A673 (cell line): ENCODE measurements at places on chromosomes 6 and 20.

GRCh38 chr6:71983131-71983530 lies 96.8 kb downstream of the RIMS1 start:
- H3K27me3 ChIP-seq, result no peaks in the 10 kb centered on the region
- no peak overlapping the region for H3K27ac ChIP-seq
- no peak for DNase-seq

- no peaks in the 10 kb centered on the region for H3K36me3 ChIP-seq
- H3K27ac ChIP-seq, result no peak overlapping the region
- no peak overlapping the region for H3K4me3 ChIP-seq
- no peak for DNase-seq
Observed at GRCh38 chr6:49633541-49633940, 3.1 kb downstream of the RHAG start.

- peaks cover 5% of the 10 kb centered on the region for H3K4me1 ChIP-seq
- H3K4me3 ChIP-seq, result no peak overlapping the region
- no peak overlapping the region for H3K27ac ChIP-seq
- no peaks in the 10 kb centered on the region for H3K36me3 ChIP-seq
- H3K27me3 ChIP-seq, result no peaks in the 10 kb centered on the region
Observed at GRCh38 chr6:22071270-22072041, 225.4 kb downstream of the PRL start.

DNA sequence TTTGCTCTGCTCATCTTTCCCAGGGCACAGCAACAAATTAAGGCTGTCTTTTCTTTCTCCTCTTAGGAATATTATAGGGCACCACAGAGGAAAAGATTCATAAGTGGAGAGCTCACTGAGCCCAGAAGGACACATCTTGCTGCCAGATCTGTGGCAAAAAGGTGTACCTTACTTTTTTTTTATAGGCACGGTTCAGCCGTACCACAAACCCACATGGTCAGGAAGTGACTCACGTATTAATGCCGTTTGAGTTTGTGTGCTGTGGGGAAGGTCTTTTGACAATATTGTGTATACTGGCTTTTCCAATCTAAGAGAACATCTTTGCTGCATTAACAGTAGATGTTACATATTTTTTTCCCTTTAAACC lies 28.4 kb downstream of the PAQR8 start:
- peaks cover 6% of the 10 kb centered on the region for H3K4me1 ChIP-seq
- no peak overlapping the region for H3K27ac ChIP-seq
- H3K36me3 ChIP-seq, result no peaks in the 10 kb centered on the region
- H3K4me3 ChIP-seq, result no peak overlapping the region

DNA sequence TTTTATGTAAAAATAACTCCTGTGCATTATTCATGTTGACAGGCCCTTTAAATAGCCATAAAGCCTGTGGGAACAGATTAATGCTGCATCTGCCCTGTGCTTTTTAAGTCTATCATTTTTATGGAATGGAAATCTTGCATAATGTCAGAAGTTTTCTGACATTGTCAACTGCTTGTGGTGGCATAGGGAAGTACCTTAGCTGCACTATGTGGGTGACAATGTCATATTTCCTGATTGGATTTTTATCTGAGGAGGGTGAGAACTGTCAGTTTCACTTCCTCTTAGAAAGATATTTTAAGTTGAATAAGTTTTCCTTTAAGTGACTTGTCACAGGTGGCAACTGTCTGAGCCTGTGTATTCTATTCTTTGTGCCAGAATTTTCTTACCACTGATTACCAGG lies 267.9 kb downstream of the PLCB1 start:
- no peak overlapping the region for H3K4me3 ChIP-seq
- H3K4me1 ChIP-seq, result peaks cover 11% of the 10 kb centered on the region
- no peaks in the 10 kb centered on the region for H3K36me3 ChIP-seq
- no peak overlapping the region for H3K27ac ChIP-seq
- DNase-seq, result peak; percentile 26

DNA sequence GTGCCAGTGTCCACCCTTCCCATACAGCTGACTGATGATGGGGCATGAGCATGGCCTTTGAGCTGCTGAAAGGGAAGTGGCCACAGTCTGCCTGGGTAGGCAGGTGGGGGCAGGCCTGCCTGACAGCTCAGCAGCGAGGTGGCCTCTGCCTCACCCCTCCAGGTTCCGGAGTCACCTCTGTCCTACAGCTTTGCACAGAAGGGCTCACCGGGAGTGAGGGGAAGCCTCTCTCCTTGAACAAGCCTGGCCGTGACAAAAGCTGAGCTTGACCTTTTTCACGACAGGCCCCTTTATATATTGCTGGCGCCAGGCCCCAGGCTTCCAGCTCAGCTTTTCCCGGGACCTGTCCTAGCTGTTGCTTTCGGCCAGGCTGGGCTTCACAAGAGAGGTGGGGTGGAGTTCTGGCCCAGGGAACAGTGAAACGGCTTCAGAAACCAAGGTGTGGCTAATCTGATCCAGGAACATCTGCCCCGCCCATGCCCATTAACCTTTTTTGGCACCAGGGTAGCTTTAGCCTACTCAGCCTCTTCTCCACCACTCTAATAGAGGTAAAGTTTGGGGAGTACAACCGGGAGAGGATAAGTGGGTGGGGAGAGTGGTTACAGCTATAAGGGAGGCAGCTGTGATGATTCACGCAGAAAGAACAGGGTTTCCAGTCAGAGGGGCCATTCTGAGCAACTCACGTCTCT lies 42.9 kb downstream of the C6orf132 start:
- no peaks in the 10 kb centered on the region for H3K36me3 ChIP-seq
- DNase-seq, result no peak
- H3K27me3 ChIP-seq, result no peaks in the 10 kb centered on the region
- no peak overlapping the region for H3K27ac ChIP-seq
- no peaks in the 10 kb centered on the region for H3K4me1 ChIP-seq
- H3K4me3 ChIP-seq, result no peak overlapping the region

DNA sequence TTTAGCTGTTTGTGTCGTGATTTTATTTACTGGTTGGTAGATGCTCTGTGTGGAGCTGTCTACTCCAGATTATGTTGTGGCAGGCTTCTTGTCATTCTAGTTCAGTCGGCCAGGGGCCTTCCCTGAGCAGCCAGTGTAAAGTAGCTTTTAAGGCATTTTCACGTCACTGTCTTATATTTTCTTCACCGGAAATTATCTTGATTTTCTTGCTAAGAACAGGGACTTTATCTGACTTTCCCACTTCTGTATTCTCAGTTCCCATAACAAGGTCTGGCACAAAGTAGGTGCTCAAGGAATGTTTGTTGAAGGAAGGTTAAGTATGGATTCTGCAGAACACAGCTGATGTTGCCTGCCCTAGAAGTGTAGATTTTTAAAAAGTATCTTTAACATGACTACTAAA lies 868 bp downstream of the LTV1 start:
- H3K4me3 ChIP-seq, result peak overlapping the region; percentile 68
- H3K4me1 ChIP-seq, result peaks cover 4% of the 10 kb centered on the region
- DNase-seq, result peak; percentile 1

DNA sequence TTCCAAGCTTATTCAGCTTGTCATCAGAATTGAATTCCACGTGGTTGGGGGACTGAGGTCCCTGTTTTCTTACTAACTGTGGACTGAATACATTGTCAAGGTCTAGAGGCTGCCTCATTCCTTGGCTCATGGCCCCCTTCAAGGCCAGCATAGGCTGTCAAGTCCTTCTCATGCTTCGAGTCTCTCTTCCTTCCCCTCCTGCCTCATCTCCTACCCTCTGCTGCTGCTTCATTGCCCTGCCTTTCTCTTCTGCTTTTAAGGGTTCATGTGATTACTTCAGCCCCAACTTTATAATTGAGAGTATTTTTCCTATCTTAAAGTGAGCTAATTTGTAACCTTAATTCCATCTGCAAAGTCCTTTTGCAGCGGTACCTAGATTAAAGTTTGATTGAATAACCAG lies 27.6 kb upstream of the ZNF831 start:
- no peaks in the 10 kb centered on the region for H3K4me1 ChIP-seq
- H3K36me3 ChIP-seq, result no peaks in the 10 kb centered on the region
- H3K27me3 ChIP-seq, result no peaks in the 10 kb centered on the region

GRCh38 chr20:58138395-58138794 lies 90.1 kb downstream of the ANKRD60 start:
- no peaks in the 10 kb centered on the region for H3K36me3 ChIP-seq
- H3K27me3 ChIP-seq, result peaks cover 36% of the 10 kb centered on the region
- DNase-seq, result no peak
- H3K4me1 ChIP-seq, result no peaks in the 10 kb centered on the region

GRCh38 chr6:87697581-87698546 lies 4.2 kb downstream of the AKIRIN2 start:
- H3K27me3 ChIP-seq, result no peaks in the 10 kb centered on the region
- H3K36me3 ChIP-seq, result no peaks in the 10 kb centered on the region
- H3K27ac ChIP-seq, result peak overlapping the region; percentile 64
- H3K4me1 ChIP-seq, result peaks cover 36% of the 10 kb centered on the region
- peak overlapping the region; percentile 94 for H3K4me3 ChIP-seq

GRCh38 chr6:31090973-31091364 lies 21.4 kb downstream of the C6orf15 start:
- H3K27me3 ChIP-seq, result no peaks in the 10 kb centered on the region
- H3K27ac ChIP-seq, result no peak overlapping the region
- no peak overlapping the region for H3K4me3 ChIP-seq
- DNase-seq, result no peak
- H3K36me3 ChIP-seq, result no peaks in the 10 kb centered on the region
- H3K4me1 ChIP-seq, result peaks cover 20% of the 10 kb centered on the region

DNA sequence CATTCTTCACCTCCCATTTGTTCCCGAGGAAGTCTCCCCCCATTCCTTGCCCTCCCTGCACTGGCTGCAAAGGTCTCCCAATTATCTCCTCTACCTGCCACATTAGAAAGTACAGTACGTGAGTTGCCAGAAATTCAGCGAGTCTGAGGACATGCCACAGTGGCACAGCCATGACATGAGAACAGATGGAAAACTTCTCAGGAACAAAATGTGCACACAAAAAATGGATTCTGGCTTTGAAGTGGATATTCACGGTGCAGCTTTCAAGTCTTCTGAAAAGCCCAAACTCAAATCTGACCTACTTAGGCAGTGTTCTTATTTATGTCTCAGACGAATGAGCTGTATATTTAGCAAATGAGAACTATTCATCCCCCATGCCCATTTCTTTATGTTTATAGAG lies 269.1 kb upstream of the ARID1B start:
- no peaks in the 10 kb centered on the region for H3K27me3 ChIP-seq
- H3K27ac ChIP-seq, result no peak overlapping the region
- no peaks in the 10 kb centered on the region for H3K4me1 ChIP-seq
- H3K36me3 ChIP-seq, result no peaks in the 10 kb centered on the region
- H3K4me3 ChIP-seq, result no peak overlapping the region
- no peak for DNase-seq

DNA sequence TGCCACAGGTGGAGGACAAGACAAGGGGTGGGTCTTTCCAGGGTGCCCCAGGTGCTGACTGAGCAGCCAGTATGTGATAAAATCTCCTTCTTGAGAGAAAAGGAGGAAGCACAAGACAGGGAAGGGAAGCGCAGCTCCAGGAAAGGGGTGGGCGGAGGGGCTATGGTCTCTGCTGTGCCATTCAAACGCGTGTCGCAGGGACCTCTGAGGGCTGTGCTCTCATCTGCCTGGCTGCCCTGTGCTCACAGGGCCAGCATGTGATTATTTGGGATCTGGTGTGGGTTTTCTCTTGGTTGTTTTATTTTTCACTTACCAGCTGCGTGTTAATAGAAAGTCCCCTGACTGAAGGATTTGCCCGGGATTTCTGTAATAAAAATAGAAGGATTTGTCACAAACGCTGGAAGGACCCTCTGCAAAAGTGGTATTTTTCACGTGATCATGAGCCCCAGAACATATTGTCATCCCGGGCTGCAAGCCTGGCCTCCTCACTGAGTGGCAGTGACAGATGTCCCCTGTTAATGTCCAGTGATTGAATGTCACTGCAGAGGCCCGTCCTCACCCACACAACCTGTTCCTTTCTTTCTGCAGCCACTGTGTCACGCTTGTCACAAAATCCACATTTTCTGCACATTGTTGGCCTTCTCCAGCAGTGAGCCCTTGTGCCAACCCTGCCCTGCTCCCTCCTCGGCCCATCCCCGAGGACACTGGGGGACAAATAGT lies 35.0 kb upstream of the VSX1 start:
- H3K4me3 ChIP-seq, result no peak overlapping the region
- DNase-seq, result no peak
- no peak overlapping the region for H3K27ac ChIP-seq
- H3K27me3 ChIP-seq, result peaks cover 60% of the 10 kb centered on the region

- peak within 1 kb of the TSS; percentile 78 for H3K4me3 ChIP-seq
- H3K27me3 ChIP-seq, result no peaks in the 10 kb centered on the region
- H3K4me1 ChIP-seq, result peaks cover 32% of the 10 kb centered on the region
- no peaks in the 10 kb centered on the region for H3K36me3 ChIP-seq
- DNase-seq, result peak; percentile 80
Observed at GRCh38 chr6:7107578-7108195, at the start of gene RREB1. RREB1 (plus strand) TSS chr6:7107961; CDS start chr6:7181912, 73,951 bp downstream.

GRCh38 chr20:2993250-2993649 lies 50.2 kb upstream of the GNRH2 start:
- no peak overlapping the region for H3K4me3 ChIP-seq
- peaks cover 21% of the 10 kb centered on the region for H3K36me3 ChIP-seq
- H3K27ac ChIP-seq, result no peak overlapping the region
- H3K27me3 ChIP-seq, result no peaks in the 10 kb centered on the region
- no peak for DNase-seq

- no peak for DNase-seq
- H3K4me3 ChIP-seq, result no peak overlapping the region
- no peaks in the 10 kb centered on the region for H3K27me3 ChIP-seq
- H3K36me3 ChIP-seq, result no peaks in the 10 kb centered on the region
- no peak overlapping the region for H3K27ac ChIP-seq
Observed at GRCh38 chr6:18211338-18211737, 53.0 kb downstream of the DEK start.

GRCh38 chr20:41228858-41229257 lies 88.7 kb downstream of the ZHX3 start:
- no peak overlapping the region for H3K27ac ChIP-seq
- peaks cover 37% of the 10 kb centered on the region for H3K4me1 ChIP-seq
- no peaks in the 10 kb centered on the region for H3K36me3 ChIP-seq
- no peak overlapping the region for H3K4me3 ChIP-seq
- DNase-seq, result peak; percentile 42
- no peaks in the 10 kb centered on the region for H3K27me3 ChIP-seq

DNA sequence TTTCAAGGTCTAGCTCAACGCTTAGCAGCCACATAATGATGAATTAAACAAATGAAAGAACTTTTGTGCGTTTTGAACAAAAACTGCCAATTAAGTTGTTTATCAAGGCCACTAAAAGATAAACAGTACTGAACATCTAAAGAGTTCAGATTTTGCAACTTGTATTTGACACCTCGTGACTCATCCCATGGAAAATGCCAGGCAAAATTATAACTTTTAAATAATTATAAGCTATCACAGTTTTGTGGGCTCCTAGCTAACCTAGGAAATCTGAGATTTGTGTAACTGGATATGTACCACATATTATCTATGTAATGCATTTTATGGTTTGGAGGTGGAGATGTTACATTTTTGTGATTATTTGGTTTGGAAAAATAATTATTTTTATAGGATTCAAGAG lies 9.6 kb upstream of the BAG2 start:
- no peak overlapping the region for H3K4me3 ChIP-seq
- DNase-seq, result no peak
- H3K36me3 ChIP-seq, result peaks cover 28% of the 10 kb centered on the region
- no peak overlapping the region for H3K27ac ChIP-seq
- no peaks in the 10 kb centered on the region for H3K4me1 ChIP-seq
